ENCODE measurements at places on chromosomes 3 and 15.

- DNase-seq: no peak
Observed at GRCh38 chr15:26939398-26939797, 31.6 kb upstream of the GABRG3 start.

GRCh38 chr15:29534378-29534777 lies 264.8 kb upstream of the NSMCE3 start:
- no peak for DNase-seq

GRCh38 chr3:11154036-11154952 lies at the start of gene HRH1:
TSS of gene HRH1 (plus strand) at chr3:11154493. CDS start at chr3:11259038, 104,545 bp downstream.
- no peak for DNase-seq

GRCh38 chr3:160210799-160211221 lies 14.4 kb upstream of the C3orf80 start:
- DNase-seq: no peak

DNA sequence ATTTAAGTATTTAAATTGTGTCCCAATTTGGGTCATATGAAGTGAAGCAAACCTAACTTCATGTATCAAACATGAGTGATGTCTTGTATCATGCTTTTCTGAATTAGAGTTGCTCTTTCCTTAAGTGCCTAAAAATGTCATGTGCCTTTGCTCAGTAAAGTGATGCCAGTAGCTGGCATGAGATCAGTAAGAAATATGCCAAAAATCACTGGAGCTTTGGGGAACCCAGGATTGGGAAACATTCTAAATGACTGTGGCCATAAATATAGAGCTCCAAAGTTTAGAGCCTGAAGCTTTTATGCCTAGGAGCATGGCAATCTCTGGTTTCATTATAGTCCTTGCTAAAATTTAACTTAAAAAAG lies 33.8 kb downstream of the RBMS3 start:
- no peak for DNase-seq

DNA sequence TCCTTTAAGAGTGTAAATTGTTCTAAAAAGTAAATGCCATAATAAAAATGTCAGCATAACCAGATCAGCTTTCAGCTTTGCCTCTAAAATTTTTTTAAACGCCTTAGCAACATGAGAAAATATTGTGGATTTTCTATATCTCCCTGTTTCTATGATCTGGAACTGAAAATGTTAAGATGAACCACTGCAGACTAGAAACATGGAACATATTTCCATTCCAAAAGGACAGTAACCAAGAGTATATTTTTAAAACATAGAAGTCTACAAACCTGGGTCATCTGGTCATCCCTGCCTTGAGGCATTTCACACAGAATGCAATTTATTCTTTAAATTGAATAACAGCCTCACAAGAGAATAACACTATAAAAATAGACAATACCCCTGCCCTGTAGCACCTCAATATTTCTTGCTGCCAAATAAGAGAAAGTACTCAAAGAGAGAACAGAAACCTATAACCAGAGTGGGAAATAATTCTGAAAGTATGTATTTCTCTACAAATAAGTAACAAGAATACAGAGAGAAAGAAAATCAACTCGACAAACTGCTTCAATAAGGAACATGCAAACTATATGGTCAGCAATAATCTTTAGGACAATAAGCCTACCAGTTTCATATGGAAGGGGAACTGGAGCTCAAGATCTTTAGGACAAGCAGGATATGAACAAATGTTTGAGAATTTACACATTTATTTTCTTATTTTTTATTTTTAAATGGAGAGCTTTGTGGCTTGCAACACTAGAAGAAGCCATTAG lies 949.0 kb downstream of the EPHA3 start:
- DNase-seq: no peak

- no peak for DNase-seq
Observed at GRCh38 chr3:33146791-33147445, 33.1 kb downstream of the CRTAP start.

DNA sequence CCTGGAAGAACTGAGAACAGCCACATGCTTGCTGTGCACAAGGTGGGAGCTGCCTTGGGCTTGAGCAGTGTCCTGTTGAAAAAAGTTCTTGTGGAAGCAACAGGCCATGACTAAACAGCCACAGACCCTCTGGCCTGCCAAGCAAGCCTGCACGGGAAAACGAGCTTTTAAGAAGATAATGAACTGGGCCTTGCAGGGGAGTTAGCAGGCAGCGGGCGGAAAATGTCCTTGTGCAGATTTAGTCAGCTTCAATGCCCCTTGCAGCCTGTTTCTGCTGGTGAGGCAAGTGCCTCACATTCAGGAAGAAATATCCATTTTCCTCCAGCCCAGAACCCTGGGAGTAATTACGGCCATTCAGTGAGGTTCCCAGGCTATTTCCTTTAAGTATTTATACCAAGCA lies 126.2 kb upstream of the KLHL25 start:
- no peak for DNase-seq

DNA sequence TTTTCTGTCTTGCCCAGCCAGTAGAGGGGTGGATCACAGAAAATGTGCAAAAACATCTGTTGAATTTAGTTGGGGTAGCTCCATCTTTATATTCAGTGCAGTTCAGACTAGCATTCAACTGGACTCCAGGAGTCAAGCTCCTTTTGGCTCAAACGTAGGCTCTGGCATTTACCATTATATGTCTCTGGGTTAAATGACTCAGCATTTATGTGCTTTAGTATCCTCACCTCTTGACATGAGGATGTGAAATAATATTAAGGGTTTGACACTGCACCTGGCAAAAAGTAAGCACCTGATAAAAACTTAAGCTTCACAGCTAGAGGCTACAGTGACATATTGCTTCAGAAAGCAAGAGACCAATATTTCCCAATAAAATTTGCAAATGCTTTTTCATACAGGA lies 14.8 kb downstream of the PRC1 start:
- no peak for DNase-seq

GRCh38 chr15:89621547-89621946 lies 33.7 kb downstream of the KIF7 start:
- DNase-seq: no peak

DNA sequence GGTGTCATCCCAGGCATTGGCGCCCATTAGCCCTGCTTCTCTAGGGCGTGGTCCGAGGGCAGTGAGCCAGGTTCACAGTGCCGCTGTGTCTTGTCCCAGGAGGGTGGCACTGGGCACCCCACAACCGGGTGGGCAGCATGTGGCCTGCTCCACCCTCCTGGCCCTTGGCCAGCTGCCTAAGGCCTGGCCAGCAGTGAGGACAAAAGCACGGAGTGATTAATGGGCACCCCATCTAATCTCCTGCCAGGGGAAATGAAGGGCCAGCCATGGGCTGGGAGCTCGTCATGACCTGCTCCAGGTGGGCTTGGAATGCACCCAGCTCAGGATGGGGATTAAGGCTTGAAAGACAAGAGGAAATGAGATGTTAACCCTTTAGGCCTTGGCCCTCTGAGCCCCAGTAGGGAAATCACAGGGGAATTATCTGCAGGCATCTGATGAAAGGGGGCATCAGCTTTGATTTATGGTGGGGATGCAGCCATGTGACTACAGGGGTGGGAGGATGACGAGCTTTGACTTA lies 5.2 kb downstream of the THSD4 start:
- DNase-seq: no peak

DNA sequence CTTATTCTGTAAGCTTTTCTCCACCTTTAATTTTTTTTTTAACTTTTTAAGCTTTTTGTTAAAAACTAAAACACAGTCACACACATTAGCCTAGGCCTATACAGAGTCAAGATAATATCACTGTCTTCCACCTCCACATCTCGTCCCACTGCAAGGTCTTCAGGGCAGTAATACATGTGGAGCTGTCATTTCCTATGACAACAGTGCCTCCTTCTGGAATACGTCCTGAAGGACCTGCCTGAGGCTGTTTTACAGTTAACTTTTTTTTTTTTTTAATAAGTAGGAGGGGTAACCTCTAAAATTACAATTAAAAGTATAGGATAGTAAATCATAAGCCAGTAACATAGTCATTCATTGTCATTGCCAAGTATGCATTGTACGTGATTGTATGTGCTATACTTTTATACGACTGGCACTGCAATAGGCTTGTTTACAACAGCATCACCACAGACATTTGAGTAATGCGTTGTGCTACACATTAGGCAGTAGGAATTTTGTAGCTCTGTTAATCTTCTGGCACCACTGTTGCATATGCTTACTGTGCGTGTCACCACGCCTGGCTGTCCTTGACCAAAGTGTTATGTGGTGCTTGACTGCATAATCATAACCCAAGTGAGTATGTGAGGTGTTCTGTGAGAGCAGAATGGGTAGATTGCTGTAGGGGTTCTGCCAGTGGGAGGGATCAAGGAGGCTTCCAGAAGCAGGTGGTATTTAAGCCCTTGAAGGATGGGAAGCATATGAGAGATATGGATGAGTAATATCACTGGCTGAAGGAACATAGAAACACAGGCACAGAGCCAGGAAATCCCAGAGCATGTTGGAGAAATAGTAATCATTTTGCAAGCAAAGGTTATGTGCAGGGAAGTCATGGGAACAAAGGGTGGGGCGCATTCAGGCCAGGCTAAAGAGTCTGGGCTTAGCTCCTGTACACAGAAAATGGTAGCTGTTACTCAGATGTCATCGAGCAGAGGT lies 18.3 kb downstream of the FBXO22 start:
- no peak for DNase-seq

GRCh38 chr3:32873531-32874130 lies 55.8 kb downstream of the TRIM71 start:
- no peak for DNase-seq

DNA sequence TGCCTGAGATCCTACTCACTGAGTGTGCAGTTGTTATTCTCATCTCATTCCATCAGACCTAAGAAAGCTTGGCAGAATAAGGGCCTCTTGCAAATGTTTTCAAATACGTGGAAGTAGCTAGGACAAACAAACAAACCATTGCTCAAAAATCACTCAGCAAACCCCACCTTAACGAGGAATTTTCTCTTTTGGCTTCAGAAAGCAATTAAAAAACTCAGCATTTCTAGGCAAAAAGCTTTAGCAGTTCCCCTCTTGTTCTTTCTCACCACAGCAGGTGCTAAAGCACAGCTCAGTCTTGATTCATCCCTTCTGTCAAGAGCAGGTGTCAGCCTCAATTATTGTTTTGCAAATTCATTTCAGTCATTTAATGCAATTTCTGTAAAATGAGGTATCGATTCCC lies 58.6 kb upstream of the NUDT16 start:
- DNase-seq: no peak
